Activated T-cell treated with anti-CD3 and anti-CD28 coated beads, Interleukin-2, amount 50 U/mL, for 72 hours (primary cell): ENCODE measurements at places on chromosomes 1 and 21.

GRCh38 chr1:238450976-238451375, 560.3 kb upstream of the ZP4 start:
- no peak for DNase-seq

GRCh38 chr1:151508833-151509232, 2.4 kb upstream of the CGN start:
- no peak for DNase-seq

- no peak for DNase-seq
Observed at GRCh38 chr1:234875328-234875952, 253.2 kb downstream of the TOMM20 start.

DNA sequence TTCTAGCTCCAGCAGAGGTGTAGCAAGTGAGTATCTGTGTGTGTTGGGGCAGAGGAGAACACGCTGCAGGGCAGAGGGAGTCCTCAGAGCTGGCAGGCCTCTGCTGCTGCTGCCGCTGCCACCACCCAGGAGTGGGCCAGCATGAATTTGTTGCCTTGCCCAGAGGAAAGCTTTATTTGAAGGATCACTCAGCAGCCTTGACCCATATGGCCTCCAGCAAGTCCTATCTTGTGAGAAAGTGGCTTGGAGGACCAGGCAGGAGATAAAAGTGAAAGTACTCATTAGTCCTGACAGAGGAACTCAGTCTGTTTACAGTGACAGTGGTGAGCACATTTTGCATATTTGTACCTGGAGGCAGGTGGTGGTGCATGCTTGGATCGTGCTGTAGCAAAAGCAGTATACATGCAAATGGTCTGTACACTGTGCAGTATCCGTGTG, 3.1 kb downstream of the TRAF5 start:
- no peak for DNase-seq
